ENCODE measurements at places on chromosomes 7 and 10. TPM values are rescaled to one million over a fixed set of nuclear protein-coding genes. Genes with fewer than 3 reads are reported as not detected.

The CTAGE15 gene
- not detected for polyA plus RNA-seq

The VWC2 gene
- polyA plus RNA-seq: not detected

The ZPBP gene
- not detected for polyA plus RNA-seq

The BAG3 gene
- polyA plus RNA-seq: 57.4 TPM

DNA sequence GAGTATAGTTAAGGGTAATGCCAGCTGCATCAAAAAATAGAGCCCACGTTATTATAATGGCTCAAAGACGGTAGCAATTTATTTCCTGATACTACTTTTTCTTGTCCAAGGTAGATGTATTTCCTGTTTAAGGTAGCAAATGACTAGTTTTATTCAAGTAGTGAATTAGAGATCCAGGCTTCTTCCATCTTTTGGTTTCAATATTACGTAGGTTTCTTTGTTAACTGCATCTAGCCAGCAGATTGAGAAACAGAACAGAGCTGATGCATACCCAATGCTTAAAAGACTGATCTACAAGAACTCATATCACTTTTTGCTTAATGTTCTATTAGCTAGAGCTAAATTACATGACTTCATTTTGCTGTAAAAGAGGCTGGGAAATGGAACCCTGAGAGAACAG, 992.1 kb downstream of the NRG3 start:
- no peak for DNase-seq

- no peak for DNase-seq
These were observed 108.7 kb downstream of the TYW1 start for GRCh38 chr7:67105377-67105776.

DNA sequence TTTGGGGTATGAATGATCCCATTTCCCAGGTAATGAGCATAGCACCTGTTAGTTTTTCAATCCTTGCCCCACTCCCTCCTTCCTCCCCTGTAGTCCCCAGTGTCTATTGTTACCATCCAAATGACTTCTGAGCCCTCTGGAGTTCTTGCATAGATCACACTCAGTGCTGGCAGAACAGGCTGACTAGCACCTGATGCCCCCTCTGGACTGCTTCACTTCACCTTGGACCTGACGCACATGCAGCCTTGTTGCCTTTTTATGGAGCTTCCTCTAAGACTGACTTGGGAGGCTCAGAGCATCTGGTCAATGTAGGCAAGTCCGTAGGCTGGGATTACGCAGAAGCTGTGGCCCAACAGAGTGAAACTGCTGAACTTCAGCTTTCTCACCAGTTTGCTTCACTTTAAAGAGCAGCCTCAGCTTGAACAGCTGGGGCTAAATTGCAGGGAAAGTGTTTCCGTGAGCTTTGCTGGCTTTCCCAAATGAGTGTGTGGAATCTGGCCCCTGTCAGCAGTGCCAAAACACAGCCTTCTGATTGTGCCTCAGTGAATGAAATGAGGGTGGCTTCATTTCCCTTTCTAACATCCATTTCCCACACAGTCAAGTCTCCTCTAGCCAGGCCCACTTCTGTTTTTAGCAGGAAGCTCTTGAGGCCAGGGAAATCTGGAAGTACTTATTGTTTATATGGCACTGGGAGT, 48.5 kb downstream of the NXPH1 start:
- DNase-seq: no peak

DNA sequence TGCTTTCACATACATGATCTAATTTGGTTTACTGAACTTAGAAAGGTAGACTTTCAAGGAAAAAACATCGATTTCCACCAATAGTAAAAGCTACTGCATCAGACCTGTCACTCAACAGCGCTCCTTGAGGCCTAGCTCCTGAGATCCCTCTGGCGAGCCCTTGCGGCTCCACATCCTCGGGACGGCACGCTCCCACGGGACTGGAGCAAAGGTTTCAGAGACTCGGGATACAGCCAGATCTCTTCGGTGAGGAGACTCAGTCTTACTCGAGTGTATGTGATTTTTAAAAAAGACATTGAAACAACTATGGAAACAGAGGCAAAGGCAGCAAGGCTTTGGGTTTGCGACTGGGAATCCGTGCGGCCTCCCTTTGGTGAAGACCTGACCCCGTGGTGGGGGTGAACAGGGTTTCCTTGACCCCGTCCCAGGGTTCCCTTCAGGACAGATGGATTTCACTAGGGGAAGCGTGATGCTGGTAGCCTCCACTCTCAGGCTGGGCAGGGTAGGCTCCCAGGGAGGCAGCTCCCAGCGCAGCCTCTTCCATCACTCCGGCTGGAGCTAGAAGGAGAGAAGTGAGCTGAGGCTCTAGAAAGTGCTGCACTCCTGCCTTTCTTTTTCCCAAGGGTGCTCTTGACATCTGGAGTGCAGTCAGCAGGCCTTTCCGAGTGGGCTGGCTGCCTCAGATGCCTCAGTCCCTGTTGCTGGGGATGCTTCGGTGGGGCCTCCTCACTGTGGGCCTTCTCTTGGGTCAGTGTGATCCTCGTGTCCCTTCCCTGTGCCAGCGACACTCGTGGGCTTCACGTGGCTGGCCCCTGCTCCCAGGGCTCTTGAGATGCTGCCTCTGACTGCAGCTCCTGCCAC, 5.8 kb upstream of the ATP6V0E2 start:
- DNase-seq: no peak

- DNase-seq: peak; percentile 98
These were observed 6.5 kb downstream of the VSIR start for GRCh38 chr10:71766717-71767419.

The SYT15 gene
- 2.8 TPM for polyA plus RNA-seq

GRCh38 chr7:155766966-155767916, 45.0 kb downstream of the SHH start:
- no peak for DNase-seq

- DNase-seq: no peak
These were observed 99.3 kb upstream of the RPA3 start for GRCh38 chr7:7817748-7818147.

GRCh38 chr10:60343254-60343653, 46.4 kb downstream of the ANK3 start:
- DNase-seq: no peak

DNA sequence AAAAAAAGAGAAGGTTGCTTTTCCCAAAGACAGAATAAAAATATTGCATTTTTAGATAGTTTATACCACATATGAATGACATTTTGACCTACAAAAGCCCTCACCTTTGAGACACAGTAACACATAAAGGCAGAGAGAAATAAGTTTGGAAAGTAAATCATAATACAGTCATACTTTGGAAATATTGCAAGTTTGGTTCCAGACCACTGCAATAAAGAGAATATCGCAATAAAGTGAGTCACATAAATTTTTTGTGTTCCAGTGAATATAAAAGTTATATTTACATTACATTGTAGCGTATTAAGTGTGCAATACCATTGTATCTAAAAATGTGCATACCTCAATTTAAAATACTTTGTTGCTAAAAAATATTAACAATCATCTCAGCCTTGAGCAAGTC, 40.3 kb downstream of the CCDC71L start:
- DNase-seq: no peak

DNA sequence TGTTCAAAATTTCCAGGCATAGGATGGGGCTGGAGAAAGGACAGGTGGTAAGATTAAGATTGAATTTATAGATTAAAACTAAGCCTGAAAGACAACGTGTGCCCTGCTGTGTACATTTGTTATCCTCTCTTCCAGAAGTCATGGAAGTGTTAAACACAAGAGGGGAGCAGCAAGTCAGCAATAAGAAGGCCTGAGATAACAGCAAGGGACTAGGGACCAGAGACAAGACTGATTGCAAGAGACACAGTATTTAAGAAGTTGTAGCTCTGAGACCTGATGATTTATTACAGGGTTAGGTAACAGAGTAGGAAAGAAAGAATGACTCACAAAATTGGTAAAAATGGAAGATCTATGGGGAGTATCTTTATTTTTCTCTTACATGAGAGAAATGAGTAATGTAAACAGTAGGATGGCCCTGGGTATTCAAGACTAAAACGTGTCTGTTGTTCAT, 55.7 kb upstream of the COL1A2 start:
- DNase-seq: no peak

GRCh38 chr10:130357226-130357625, 221.0 kb downstream of the GLRX3 start:
- DNase-seq: no peak

- no peak for DNase-seq
These were observed 299.6 kb downstream of the ADK start for GRCh38 chr10:74450602-74451001.

DNA sequence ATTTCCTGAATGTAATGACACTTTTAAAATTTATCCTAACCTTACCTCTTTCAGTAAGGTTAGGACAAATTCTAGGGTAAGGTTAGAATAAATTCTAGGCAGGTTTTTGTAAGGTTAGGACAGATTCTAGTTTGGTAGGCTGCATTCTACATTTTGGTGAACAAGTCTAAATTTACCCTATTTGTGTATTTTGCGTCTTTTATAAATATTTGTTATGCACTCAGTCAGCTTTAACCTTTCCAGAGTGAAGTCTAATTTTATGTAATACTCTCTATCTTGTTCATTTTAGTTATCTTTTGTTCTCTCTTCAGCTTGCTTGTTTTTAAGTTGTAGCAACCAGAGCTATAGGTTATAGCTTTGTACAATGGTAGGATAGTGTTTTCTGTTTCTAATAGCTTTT, 54.0 kb downstream of the GLCCI1 start:
- no peak for DNase-seq

DNA sequence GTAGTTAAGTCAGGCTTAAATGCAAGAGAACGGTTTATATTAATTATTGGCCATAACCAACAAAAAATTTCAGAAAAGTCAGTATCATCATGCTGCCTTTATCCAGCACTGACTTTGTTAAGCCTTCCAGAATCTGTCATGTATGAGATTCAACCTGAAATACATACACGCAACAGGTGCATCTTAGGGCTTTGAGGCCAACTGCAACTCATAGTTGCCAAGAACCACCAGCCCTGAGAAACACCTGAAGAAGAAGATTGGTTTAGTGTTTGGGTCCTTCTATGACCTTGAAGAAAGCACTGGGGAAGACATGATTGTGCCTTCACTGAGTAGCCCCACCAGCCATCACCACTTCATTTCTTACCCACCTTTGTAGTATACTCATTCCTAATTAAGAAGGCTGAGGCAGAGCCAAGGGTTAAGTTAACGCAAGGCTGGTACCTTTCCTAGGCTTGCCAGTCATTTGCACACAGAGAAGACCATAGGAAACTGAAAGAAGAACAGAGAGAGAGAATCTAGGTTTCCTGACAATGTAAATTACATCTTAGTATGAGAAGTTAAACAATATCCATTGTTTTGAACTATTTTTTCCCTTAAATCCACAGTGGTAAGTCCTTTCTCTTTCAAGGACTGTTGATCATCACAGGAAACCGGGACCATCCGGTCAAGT, 200.1 kb upstream of the PRKCQ start:
- DNase-seq: no peak

GRCh38 chr7:133742709-133743538, 384.2 kb upstream of the LRGUK start:
- no peak for DNase-seq

GRCh38 chr10:126278851-126279250, 109.4 kb downstream of the ADAM12 start:
- no peak for DNase-seq

DNA sequence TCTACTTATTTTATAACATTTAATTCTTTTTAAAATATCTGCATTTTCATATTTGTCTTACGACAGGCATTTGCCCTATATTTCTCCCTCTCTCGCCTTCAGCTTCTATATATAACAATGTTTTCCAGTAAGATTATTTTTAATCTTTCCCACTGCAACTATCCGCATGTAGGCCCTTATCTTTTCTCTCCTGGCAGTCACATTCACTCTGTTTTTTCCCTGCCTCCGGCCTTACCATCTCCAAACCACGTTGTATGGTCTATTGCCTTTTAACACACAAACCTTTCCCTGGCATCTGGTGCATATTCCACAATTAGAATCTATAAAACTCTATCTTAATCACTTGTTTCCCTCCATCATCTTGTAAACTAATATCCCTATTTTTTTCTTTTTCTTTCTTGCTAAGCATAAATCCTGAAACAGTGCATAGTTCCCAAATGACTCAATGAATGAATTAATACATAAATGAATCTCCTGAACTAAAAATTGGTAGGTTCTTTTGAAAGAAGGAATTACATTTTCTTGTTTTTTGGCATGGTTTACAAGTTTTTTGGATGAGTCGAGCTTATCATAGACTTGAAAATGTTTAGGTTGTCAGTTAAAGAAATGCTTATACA, 173.2 kb downstream of the SEMA3A start:
- no peak for DNase-seq

DNA sequence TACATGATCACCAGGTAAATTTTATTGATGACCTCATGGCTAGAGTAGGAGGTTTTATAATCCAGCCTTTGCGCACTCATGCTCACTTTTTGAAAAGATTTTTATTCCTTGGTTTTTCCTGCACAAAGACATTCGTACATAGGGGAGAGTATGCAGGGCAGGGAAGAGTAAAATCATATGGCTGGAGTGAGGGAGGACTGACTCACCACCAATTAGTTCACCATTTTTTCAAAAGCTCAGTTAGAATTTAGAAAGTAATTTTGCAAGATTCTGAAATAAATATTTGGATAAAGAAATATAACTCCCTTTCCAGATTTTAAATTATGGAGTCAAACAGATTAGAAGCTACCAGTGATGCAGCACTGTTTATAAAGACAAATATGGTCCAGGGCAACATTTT, 111.9 kb downstream of the SEMA3D start:
- no peak for DNase-seq

DNA sequence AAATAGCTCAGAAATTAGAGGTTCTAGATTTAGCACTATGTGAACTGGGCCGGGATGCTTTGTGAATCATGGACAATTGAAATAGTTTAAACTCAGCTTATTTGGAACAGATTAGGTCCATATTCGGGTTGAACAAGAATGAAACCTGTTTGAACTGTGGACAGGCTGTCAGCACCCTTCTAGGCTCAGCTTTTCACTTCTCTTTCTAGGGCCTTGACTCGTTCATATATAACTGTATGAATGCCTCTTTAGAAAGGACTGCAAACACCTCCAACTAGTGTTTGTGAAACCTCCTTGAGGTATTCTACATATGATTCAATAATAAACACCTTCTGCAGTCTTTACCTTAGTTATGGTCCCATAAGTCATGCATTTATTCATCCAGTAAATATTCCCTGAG, 115.6 kb downstream of the REEP3 start:
- DNase-seq: no peak

GRCh38 chr10:18290651-18291313, 150.6 kb downstream of the CACNB2 start:
- DNase-seq: no peak

The LBX1 gene
- not detected for polyA plus RNA-seq

- no peak for DNase-seq
These were observed 75.5 kb downstream of the CDK14 start for GRCh38 chr7:90671571-90671970.

The NRBF2 gene
- 16.6 TPM for polyA plus RNA-seq

The CPA5 gene
- polyA plus RNA-seq: not detected

The AGR2 gene
- 60.7 TPM for polyA plus RNA-seq

Data from A549 (cell line).